GOT3 (cell line): ENCODE measurements at places on chromosomes 1 and 21.

DNA sequence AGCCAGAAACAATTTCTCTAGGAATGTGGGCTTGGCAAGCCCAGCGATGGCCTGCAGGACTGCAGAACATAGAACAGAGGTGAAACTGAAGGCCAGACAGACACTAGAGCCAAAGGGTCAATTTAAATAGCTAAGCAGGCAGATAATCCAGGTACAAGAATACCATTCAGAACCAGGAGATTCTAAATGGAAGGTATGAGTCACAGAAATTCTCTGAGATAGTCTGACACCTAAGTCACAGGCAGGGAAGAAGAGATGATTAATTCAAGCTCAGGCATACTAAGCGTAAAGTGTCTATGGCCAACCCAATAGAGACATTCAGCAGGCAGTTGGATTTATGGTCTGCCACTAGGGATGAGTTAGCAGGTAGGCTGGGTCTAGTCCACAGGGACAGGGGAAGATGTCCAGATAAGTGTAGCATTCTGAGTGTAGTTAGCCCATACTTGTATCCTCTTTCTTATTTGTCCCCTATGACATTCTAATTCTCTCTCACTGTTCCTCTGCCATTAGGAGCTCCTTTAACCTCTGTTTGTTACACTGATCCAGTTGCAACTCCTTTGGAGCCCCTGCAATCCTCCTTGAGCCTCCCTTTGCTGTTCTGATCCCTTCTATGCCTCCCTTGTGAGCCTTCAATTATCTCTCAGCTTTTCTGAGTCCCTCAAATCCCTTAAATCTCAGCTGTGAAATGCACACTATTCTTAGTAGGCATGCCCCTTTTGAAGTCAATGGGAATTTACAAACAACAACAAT lies 383.8 kb downstream of the LMO4 start:
- no peak for DNase-seq

- DNase-seq = no peak
Observed at GRCh38 chr1:51512120-51512519, 6.9 kb downstream of the EPS15 start.

- DNase-seq = no peak
Observed at GRCh38 chr1:110408488-110408887, 994 bp upstream of the LAMTOR5 start.

DNA sequence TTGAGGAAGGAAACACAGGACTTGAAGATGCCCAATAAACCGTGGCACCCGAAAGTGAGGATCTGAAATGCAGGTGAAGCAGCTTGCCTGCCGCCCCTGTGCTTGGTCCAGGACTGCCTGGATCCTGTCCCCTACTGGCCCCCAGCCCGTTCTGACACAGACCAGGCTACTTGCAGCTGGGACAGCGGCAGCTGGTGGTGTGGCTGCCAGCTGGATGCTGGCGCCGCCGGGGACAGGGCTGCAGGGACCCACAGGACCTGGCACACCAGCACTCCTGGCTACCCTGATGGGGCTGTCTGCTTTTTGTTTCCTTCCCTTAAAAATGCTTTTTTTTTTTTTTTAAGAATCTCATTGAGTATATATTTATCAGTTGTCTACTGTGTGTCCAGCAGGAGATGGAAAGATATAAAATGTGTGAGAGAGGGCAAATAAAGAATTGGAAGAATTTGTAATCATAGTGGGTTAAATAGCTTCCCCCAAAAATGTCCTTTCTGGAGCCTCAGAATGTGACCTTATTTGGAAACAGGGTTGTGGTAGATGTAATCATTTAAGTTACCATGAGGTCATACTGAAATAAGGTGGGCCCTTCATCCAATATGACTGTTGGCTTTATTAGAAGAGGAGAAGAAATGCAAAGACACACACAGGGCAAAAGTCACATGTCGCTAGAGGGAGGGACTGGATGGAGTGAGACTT lies 165.6 kb downstream of the DSCAM start:
- DNase-seq = no peak

DNA sequence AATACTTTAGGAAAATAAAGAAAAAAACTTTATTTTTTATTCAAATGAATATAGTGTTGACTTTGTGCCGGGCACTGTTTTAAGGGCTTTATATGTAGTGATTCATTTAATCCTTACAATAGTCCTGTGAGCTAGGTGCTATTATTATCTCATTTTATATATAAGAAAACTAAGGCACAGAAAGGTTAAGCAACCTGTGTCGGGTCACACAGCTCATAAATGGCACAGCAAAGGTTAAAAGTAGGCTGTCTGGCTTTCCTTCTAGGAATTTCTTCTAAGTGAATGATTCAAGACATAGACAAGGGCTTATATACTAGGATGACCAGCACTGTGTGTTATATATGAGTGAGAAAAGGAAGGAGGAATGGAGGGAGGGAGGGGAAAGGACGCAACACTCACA lies 35.4 kb downstream of the SEC16B start:
- no peak for DNase-seq

- DNase-seq = no peak
Observed at GRCh38 chr1:179153217-179153616, 71.3 kb downstream of the TOR3A start.

GRCh38 chr1:212513586-212513985 lies 80.9 kb downstream of the NENF start:
- DNase-seq = no peak

GRCh38 chr1:185929776-185930175 lies 195.6 kb downstream of the HMCN1 start:
- no peak for DNase-seq
